ENCODE measurements at places on chromosomes 12 and 14.

GRCh38 chr14:77708749-77709148 is 846 bp downstream of the SLIRP start:
- no peak for DNase-seq

DNA sequence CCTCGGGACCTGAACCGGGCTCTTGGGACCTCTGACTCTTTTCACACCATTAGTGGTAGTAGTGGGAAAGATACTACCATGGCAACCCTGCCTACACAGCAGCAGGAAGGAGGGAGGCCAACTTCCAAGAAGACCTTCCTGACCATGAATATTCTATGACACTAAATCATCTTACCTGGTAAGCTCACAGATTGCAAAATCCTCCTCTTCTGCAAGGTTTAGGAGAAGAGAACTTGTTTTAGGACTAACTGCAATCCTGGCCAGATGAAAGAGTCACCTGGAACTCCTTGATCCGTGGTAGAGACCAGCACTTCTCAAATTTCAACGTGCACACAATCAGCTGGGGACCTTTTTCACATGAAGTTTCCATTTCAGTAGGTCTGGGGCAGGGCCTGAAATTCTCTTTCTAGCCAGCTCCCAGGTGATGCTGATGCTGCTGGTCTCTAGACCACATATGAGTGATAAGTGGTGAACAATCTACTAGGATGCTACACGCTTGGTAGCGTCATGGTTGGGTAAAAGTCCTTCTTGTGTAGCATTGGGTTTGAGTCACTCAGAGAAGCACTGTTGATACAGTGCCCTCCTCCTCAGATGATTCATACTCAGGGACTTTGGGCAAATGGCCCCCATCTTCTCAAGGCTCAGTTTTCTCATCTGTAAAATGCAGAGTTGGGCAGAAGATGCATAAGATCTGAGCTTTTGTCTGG is 35.6 kb upstream of the FICD start:
- DNase-seq = no peak

GRCh38 chr12:5780536-5780935 is 164.5 kb downstream of the ANO2 start:
- no peak for DNase-seq

GRCh38 chr14:99125113-99125512 is 146.9 kb downstream of the BCL11B start:
- DNase-seq = no peak

DNA sequence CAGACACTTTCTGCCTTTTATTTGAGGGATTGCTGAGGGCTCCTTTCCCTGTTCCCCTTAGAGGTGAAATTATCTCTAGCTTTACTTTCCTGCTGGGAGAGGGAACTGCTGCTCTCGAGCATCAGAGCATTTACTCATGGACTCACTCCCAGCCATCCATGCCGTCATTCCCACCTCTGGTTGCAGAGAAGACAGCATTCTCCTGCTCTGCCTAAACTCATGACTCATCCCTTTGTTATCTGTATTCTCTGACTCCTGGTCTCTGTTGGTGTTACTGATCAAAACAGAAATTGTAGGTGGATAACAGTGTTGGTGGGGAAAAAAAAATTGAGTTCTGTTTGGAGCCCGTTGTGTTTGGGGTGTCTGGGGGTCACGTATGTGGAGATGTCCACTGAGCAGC is 159.3 kb downstream of the TTC8 start:
- no peak for DNase-seq

DNA sequence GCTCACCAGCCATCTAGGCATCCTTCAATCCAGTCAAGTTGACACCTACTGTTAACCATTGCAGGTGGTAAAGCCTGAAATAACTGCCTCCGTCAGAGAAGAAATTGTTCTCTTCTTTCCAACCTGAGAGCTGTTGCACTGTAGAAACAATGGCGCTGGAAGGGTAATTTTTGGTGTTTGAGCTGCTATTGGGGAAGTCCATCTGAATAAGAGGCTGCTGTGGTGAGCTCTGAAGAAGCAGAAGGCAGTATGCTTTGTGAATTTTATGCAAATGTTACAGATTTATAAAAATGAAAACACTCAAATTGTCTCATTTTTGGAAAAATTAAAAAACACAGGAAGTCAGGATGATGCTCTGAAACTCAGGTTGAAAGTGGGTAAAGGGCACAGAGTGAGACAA is 60.2 kb downstream of the SNAPC1 start:
- no peak for DNase-seq

GRCh38 chr12:40078266-40078665 is 27.6 kb downstream of the SLC2A13 start:
- DNase-seq = no peak

All from hypothalamus (tissue), 51 donors.